ENCODE measurements at places on chromosomes 2 and 18.

DNA sequence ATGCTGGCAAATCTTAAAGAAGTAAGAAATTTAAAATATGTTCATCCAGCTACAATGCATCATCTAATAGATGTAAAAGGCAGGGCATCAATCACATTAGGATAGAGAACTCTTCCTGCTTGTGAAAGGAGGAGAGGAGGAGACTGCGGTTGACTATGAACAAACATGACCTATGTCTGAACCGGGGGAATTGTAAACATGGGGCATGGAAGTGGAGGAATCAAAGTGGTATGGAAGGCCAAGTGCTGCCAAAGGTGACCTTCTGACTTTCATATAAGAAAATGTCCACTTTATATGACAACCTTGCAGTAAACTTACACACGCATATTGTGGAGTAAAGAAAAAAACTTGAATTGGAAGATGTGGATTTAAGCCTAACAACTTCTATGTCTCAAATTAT, 20.0 kb upstream of the SLC8A1 start:
- no peak for DNase-seq

- DNase-seq = no peak
Observed at GRCh38 chr2:160363055-160363454, 130.6 kb downstream of the RBMS1 start.

GRCh38 chr18:32351032-32351431, 119.7 kb downstream of the GAREM1 start:
- DNase-seq = no peak

- DNase-seq = no peak
Observed at GRCh38 chr18:30343090-30343489, 699.5 kb downstream of the DSC3 start.

GRCh38 chr2:46703588-46703987, 212.0 kb downstream of the MCFD2 start:
- DNase-seq = no peak

- DNase-seq = no peak
Observed at GRCh38 chr2:219598308-219599078, 836 bp downstream of the STK11IP start.

DNA sequence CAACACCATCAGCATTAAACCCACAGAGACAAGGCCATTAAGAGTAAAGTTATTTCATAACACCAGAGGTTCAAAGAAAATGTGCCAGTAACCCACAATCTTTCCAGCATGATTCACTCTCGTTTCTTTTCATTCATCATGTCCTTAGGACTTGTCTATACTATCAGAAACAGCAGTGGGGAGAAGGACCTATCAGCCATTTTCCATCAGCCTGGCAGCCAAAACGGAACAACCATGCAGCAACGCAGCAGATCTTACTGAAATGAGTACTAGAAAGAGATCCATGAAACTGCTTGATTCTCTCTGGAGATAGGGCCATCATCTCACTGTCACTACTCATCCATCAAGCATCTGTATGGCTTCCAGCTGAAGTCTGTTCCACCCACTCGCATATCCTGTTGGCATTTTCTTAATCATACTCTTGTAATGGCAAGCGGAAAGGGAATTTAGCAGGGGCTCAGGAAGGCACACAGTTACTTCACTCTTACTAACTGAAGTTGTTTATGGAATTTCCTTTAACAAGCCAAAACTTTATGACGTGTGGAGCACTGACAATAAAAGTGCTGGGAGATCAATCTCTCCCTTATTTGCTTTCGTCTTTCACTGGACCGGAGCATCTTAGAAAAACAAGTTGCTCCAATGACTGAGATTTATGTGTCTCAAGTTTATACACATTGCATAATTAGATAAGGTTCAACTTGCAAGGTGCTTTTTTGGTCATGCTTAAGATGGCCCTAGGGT, 69.7 kb downstream of the EPHA4 start:
- no peak for DNase-seq

- DNase-seq = no peak
Observed at GRCh38 chr2:112811841-112812306, 24.7 kb downstream of the IL1B start.

- DNase-seq = no peak
Observed at GRCh38 chr2:241862093-241862492, 3.4 kb upstream of the PDCD1 start.

DNA sequence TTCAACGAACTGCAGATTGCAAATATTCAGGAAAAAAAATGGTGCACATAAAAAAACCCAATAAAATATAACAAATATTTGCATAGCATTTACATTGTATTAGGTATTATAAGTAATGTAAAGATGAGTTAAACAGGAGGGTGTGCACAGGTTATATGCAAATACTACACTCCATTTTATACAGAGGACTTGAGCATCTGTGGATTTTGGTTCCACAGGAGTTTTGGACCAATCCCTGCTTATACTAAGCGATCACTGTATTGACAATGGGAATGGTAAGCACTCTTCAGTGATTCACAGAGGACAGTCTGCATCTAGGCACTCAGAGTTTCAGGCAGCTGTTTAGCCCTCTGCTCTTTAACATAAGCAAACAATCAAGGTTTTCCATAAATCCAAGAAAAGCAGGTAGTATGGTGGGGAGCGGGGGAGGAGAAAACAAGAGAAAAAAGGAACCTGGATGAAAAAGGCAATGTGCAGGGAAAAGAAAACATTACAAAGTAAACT, 206.0 kb upstream of the PARD3B start:
- DNase-seq = no peak

- DNase-seq = no peak
Observed at GRCh38 chr18:26327062-26327461, 100.8 kb downstream of the TAF4B start.

- DNase-seq = no peak
Observed at GRCh38 chr2:176407706-176408105, 138.5 kb downstream of the MTX2 start.

DNA sequence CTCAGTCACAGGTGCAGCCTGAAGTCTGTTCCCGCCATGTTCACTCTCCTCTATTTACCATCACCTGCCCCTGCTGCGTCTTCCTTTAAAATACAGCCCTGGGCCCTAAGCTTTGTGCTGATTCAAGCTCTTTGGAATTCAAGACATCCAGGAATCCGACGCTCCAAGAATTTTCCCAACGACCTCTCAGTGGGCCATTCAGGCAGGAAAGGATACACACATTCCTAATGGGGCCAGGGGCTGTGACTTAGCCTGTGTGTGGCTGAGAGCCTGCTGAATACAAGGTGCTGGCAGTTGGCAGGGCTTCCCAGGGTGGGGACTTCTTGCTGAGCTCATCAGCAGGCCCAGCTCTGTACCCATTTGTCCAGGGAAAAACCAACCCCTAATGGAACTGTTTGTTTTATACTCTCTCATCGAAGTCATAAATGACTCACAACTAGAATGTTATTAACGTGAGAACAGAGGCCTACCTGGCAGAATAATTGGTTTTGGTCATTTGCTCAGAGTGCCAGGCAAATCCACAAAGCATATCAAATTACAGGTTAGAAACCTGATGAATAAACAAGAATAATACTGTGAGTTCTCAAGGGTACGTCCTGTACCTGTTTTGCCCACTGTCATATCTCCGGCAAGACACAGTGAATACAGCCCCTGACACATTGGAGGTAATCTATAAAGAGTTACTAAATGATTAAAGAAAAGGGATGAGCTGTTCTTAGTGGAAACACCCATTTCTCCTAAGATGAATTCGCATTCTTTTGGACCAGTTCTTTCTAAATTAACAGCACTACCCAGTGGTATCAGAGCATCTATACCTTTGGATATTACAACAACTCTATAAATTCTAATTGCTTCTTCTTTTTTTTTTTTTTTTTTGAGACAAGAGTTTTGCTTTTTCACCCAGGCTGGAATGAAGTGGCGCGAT, 12.6 kb upstream of the KCMF1 start:
- DNase-seq = no peak

DNA sequence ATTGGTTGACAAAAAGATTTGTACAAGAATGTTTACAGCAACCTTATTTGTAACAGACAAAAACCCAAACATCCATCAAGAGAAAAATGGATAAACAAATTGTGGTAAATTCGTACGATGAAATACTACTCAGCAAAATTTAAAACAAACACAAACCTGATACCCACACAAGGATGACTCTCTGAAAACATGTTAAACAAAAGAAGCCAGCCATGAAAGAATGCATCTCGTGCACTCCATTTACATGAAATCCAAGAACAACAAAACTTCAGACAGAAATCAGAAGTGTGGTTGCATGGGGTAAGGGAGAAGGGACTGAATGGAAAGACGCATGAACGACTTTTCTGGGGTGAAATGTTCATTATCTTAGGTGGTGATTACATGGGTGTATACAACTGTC, 93.4 kb downstream of the SLC25A12 start:
- no peak for DNase-seq

GRCh38 chr2:237915576-237915975, 51.2 kb upstream of the UBE2F start:
- no peak for DNase-seq

- DNase-seq = no peak
Observed at GRCh38 chr2:59575191-59575590, 978.3 kb downstream of the BCL11A start.

GRCh38 chr2:99852376-99852934, 289.9 kb downstream of the AFF3 start:
- no peak for DNase-seq

DNA sequence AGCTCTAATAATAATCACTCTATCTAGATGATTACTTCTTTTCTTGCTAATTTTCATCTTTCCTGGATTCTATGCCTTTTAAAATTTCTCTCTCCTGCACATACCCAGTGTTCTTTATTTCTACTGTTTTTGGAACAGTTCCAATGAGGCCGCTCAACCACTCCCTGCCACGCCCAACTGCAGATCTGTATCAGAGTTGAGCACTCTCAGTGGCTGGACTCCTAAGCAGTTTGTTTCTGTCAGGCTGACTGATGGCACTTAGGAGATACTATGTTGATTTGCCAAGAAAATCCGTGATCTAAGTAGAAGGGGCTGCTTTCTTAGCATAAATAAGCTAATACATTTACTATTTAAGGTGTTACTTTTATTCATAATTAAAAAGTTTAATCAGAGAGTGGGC, 192.8 kb downstream of the ARHGAP15 start:
- no peak for DNase-seq
